ENCODE measurements at places on chromosomes 6 and 20.

DNA sequence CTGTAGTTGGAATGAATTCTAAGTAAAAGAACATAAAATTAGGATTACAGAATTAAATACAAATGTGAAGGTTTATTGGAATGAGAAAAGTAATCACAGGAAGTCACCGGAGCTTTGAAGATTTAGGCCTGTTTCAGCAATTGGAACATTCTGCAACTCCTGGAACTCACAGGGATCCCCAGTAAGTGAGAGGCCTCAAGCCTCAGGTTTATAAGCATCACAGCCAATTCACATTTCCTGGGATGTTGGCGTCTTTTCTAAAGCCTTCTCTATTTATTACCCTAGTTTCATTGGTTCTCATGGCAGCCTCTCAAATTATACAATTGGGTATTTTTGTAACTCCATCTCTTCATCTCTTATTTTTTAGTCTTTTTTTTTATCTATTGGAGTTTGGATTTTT lies 90.4 kb upstream of the HIVEP1 start:
- no peak for DNase-seq

DNA sequence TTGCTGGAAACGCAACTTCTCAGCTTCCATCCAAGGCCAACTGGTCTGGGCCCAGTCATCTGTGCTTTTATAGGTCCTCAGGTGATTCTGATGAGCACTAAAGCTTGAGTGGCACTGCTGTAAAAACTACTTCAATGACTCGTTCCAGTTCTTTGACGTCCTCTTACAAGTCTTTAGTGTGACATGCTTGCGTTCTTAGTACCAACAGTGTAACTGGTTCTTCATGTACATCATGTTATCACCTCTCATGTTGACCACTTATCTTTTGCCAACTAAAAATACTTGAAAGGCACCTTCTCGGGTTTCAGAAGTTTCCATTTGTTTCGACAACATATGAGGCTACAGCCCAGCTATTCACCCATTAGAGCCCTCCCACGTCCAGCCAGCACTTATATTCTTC lies 468.9 kb downstream of the PRKN start:
- no peak for DNase-seq

- no peak for DNase-seq
Measured at GRCh38 chr6:67031451-67031850, 1324.4 kb upstream of the EYS start.

DNA sequence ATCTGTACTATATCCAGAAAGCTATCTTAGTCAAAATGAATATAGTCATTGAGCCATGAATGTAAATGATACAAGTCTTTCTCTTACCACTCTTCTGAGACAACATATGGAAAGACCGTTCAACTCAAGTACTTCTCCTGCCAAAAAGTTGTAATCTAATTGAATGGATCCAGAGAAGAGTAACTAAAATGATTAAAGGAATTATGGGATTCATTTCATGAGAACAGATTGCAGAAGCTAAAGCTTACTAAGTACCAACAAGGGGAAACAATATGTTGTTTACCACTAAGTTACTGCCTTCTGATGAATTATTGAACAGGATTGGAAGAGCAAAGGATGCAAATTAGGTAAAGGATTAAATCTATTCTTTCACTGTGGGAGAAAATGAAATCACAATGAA lies 2.0 kb upstream of the LGSN start:
- no peak for DNase-seq

- DNase-seq, result no peak
Measured at GRCh38 chr6:144928847-144929246, 643.7 kb downstream of the UTRN start.

DNA sequence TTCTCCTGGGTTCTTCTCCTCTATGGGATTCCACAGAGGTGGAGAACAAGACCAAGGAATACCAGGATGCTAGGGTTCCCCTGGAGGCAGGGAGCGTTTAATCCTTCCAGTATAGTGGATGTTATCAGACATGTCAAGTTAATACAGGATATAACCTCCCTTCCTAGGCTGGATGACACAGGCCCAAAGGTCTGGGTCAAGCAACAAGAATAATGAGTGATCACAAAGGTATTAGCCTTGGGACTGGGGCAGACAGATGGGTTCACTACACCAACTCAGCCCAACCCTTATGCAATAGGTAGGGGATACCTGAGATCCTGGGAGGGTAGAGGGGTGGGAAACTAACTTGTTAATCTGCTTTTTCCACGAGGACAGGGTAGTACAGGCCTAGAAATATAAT lies 690.3 kb downstream of the HTR1B start:
- DNase-seq, result no peak

DNA sequence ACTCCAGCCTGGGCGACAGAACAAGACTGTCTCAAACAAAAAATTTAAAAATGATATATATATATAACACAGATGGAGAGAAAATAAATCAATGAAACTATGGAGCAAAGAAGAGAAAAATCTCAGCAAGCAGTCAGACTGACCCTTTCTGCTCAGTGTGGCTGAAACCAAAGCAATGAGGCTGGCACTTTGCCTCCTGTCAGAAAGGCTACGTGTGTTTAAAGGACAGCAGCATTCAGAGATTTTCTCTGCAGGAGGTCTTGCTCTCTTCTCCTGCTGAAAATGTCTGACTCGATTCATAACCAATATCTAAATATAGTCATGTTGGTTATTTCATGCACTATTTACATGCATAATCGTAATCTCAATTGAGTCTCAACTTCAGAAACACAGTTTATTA lies 527.0 kb upstream of the JARID2 start:
- DNase-seq, result no peak

DNA sequence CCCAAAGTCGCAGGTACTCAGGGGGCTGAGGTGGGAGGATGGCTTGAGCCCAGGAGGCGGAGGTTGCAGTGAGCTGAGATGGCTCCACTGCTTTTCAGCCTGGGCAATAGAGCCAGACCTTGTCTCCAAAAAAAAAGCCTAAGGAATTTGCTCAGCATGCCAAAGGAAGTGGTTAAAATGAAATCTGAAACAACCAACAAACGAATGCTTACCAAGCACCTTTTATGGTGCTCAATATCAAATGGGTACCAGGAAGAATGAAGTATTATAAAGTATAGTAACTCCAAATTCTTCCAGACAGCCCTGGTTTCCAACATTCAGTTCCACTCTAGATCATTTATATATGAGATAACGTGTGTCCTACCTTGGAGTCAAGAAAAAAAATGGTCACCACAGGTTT lies 14.0 kb downstream of the GMDS start:
- DNase-seq, result no peak

DNA sequence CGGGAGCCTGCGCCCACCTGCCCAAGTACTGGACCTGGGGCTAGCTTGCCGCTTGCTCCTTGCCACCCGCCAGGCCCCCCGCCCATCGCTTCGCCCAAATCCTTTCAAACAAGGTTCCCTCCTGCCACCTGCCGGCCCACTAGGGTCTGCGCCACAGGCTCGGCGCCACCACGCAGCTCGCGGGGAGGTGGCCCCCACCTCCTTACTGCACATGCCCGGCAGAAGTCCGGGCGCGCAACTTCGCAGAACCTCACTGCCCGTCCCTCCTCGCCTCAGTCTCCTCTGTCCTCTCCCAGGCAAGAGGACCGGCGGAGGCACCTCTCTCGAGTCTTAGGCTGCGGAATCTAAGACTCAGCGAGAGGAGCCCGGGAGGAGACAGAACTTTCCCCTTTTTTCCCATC lies 11.2 kb downstream of the GNAS-AS1 start:
- peak; percentile 13 for DNase-seq

DNA sequence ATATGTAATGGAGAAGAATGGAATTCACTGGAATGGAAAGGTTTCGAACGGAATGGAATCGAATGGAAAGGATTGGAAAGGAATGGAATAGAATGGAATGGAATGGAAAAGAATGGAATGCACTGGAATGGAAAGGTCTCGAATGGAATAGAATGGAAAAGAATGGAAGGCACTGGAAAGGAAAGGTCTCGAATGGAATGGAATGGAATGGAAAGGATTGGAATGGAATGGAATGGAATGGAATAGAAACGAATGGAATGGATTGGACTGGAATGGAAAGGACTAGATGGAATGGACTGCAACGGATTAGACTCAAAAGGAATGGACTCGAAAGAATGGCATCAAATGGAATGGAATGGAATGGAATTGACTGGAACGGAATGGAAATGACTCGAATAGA lies 20.5 kb upstream of the DEFB115 start:
- no peak for DNase-seq

DNA sequence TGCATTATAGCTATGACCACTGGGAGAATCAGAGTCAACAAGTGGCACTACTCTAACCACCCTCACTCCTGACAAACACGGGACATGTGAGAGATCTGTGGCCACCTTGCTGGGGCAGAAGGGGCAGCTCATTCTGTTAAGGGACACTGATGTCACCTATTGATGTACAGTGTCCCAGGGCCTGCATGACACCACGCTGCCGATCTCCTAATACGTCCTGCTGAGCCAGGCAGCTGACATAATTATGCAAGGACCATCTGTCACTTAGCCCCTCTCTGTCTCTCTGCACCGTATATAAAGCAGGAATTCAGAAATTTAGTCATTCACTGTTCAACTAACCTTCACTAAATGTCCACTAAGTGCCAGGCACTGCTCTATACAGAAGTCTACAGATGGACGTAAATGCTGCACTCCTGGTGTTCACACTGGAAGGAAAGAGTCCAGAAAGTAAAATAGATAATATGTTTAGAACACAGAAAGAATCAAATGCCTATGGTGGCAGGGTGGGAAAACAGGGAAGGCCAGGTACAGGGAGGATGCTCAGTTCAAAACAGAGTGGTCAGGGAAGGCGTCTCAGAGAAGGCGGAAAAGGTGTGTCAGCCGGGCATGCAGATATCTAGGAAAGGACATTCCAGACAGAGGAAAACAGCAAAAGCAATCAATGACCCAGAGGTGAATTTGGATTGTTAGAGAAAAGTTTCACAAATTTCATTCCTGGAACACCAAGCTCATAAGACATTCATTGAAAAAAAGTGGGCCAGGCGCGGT lies 173.8 kb downstream of the ZNF217 start:
- DNase-seq, result no peak

GRCh38 chr6:34576286-34576955 lies 20.3 kb upstream of the SPDEF start:
- no peak for DNase-seq

Data from NCI-H1092 (cell line).